GM13977 (cell line): ENCODE measurements at places on chromosomes 3 and 15.
A peak's percentile ranks its signal among the peaks of the same experiment; 100 is the strongest.

- DNase-seq = no peak
These were observed 72.5 kb upstream of the SLC6A11 start for GRCh38 chr3:10743366-10744097.

- peak; percentile 62 for DNase-seq
These were observed at the start of gene ZNF502 for GRCh38 chr3:44712455-44713075. Gene ZNF502, plus strand, starts transcription at chr3:44712660. Its CDS starts 7,602 bp downstream, at chr3:44720262.

DNA sequence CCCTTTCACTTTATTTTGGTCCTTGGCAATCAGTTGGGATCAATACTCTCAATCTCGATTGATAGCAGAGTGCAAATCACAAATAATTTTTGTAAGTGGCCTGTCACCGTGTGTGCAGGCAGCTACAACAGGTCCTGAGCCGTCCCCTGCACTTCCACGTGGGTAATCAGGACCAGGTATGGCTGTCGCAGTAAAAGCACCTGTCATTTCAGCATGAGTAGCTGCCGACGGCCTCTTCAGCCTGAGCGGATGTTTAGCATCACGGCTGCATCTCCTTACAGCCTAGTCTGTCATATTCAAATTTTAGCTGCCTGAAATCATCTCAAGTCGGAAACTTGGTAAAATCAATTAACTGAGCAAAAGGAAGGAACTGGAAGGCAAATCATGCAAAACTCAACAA is 53.0 kb upstream of the FOXP1 start:
- DNase-seq = no peak

DNA sequence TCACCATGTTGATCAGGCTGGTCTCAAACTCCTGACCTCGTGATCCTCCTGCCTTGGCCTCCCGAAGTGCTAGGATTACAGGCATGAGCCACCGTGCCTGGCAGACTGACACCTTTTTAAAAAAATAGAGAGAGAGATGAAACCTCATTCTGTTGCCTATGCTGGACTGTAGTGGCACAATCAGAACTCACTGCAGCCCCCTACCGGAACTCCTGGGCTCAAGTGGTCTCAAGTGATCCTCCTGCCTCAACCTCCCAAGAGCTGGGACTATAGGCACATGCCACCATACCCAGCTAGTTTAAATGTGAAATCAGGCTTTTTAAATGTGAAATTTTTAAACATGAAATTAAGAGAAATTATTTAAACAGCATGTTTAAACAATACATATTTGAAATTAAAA is 265.2 kb upstream of the UBE2E1 start:
- no peak for DNase-seq

DNA sequence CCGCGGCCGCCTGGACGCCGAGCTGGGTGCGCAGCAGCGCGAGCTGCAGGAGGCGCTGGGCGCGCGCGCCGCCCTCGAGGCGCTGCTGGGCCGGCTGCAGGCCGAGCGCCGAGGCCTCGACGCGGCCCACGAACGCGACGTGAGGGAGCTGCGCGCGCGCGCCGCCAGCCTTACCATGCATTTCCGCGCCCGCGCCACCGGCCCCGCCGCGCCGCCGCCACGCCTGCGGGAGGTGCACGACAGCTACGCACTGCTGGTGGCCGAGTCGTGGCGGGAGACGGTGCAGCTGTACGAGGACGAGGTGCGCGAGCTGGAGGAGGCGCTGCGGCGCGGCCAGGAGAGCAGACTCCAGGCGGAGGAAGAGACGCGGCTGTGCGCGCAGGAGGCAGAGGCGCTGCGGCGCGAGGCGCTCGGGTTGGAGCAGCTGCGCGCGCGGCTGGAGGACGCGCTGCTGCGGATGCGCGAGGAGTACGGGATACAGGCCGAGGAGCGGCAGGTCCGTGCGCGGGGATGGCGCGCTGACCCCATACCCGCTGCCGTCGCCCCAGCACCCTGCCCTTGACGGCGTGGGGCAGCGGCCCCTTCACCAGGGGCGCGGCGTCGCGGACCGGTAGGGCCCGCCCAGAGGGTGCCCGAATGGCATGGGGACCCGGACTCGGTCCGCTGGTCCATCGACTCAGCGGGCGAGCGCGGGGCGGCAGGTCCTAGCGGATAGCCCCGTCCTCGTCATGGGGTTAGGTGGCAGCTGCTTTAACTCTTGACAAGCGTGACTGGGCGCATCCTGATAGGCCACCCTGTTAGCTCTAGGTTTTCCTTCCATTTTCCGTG is 848 bp downstream of the SYNM start:
- DNase-seq = peak; percentile 74

DNA sequence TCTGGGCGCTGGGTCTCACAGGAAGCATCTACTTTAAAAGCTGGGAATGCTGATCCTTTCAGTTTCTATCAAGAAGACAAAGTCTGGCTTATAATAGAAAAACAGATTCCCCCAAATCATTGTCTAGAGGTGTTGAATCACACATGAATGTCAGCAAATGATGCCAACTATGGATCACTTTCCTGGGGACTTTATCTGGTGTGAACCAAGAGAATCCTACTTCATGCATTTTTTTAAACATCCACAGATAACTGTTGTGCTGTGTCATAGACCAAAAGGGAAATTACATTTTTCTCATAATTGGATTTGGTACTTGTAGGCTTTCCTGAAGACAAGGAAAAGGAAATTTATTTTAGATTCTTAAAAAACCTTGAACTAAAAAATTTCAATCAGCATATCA is 132.7 kb downstream of the CD47 start:
- no peak for DNase-seq

- DNase-seq = no peak
These were observed 72.1 kb downstream of the OCA2 start for GRCh38 chr15:28026764-28027713.

DNA sequence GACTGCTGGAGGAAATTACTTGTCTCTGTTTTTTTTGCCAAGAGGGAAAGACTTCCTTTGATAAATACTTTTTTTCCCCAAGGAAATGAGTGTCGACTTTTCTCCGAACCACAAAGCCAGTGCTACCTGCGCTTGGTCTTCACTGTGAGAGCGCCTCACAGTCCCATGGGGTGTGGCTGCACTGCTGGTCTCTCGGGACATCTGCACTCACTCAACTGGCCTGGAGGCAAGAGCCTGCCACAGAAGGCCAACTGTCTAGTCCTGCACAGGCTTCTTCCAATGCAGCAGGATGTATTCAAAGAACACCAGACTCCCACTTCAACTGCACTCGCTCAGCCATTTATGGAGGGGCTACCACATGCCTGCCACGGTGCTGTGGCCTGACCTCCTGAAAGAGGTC is 40.6 kb upstream of the CGNL1 start:
- DNase-seq = no peak

DNA sequence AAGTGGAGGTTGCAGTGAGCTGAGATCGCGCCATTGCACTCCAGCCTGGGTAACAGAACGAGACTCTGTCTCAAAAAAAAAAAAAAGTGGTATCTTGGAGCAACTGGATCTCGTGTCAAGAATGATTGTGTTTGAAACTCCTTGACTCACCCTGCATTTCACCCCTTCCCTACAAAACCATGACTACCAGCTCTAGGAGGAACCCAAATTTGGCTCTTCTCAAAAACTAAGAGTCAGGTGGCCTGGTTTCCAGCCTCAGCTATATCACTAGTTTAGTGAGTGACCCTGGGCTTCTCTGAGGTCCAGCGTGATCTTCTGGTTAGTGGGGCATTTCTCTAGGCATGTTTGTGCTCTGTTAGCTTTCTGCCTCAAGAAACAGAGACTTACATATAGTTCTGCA is 222.1 kb downstream of the FAM43A start:
- DNase-seq = no peak

DNA sequence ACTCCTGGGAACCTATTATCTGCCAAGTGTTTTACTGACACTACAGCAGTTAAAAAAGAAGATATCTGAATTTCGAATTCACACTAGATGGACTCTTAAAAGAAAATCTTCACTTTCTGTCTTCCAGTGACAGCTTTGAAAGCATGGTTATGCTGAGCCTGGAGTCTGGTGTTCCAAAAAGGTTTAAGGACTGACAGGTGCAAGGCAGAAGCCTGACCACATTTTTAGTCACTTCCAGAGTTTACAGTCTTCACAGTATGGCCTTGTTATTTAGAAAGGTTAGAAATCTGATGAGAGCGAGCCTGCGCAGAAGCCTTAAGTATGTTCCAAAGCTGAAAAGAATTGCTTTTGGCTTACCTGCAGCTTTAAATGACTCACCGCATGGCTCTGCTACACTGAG is 59.9 kb downstream of the ETV5 start:
- DNase-seq = no peak

GRCh38 chr3:27485866-27486265 is 1.7 kb upstream of the SLC4A7 start:
- no peak for DNase-seq

DNA sequence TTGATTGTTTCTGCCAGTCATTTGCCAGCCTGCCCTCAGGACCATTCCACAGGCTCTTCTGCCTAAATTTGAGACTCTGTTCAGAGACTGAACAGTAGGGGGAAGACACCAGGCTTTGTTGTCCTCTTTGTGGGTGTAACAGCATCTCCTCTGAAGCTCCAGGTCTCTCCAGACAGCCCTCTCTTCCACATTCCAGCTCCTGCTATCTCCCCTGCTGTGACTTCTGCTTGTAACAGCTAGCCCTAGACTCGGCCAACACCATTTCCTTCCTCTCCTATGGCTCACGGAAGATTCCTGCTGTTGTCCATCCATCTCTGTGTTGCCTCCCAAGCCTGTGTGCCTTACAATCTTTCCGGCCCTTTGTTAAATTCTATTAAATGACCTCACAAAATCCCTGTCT is 40.2 kb downstream of the SUCLG2 start:
- DNase-seq = no peak

- DNase-seq = no peak
These were observed 170.5 kb upstream of the LRIG1 start for GRCh38 chr3:66671291-66671690.

DNA sequence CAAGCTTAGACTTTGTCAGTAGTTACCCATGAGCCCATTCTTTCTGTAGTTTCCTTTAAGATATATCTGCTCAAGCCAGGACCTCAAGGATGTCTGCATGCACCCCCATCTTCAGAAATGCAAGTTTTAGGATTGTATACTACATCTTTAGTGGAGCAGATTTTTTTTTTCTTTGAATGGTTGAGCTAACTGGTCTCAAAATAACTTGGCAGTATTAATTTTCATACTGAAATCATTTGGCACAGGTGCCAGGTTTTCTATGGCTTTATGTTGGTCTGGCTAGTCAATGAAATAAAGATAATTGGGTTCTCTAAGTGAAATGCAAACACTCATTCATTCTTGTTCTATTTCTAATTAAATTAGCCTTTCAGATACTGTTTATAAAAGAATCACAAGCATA is 108.9 kb downstream of the ATG7 start:
- no peak for DNase-seq

DNA sequence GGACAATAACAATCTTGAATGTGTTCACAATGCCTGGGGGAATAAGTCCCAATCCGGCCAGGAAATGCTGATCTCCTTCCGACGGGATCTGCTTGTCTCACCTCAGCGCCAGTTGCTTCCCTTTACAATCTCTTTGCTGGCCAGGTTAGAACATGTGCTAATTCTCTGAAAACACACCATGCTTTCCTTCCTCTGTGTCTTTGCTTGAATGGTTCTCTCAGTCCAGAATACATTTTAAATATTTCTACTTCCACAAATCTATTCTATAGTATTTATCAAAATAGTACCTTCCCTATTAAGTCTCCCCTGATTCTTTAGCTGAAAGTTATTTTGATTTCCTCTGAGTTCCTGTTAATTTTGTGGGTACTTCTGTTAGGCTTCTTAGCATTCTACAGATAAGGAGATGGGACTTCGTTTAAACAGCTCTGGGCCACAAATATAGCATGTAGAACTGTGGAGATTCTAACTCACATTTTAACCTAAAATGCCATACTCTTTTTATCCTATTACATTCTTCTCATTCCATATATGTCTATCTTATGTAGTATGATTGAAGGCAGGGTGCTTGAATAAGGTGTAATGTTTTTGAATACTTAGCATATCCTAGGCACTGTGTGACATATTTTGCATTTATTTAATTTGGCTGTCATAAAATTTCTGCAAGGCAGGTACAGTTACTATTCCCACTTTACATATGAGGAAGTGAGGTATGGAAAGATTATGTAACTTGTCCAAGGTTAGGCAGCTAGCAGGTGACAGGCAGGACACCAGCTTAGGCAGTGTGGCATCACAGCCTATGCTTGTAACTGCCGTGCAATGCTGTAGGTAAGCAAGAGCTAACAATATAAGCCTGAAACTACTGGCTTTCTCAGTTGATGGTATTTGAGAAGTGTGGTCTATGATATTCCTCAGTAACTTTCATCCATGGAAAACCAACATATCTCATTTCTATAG is 299.8 kb downstream of the LPP start:
- no peak for DNase-seq

DNA sequence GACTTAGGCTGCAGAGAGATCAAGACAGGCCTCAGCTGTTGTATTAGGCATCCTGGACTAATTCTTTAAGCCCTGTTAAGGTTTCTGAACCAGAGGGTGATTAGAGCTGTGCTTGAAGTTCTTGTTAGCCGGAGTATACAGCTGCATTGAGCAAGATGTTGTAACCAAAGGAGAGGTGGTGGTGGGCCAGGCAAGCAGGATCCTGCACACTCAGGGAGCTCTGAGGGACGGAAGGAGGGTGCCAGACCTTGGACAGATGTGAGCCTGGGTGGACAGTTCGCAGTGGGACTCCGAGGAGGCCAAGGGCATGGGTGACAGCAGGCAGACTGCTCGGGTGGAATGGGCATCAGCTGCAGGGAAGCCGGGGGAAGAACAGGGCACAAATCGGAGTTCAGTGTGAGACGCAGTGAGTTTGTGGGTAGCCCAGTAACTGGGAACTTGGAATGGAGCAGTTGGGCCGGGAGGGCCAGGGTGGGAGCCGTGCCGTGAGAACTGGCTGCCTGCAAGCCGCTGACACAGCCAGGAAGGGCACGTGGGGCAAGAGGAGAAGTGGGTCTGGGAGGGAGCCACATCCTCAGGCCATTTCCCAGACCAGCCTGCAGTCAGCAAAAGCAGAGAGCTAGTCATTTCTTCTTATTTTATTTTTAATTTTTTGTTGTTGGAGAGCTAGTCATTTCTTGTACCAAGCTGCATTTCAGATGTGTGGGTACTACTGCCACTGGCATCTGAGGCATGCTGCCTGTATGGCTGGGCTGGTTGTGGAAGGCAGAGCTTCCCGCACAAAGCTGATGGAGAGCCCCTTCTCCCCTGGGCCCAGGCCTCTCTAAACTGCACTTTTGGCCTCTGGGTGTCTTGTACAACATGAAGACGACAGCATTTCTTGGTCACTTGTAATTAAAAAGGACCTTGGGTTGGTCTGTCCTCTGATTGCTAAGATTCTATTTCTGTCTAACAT is 61.0 kb downstream of the PGPEP1L start:
- no peak for DNase-seq

DNA sequence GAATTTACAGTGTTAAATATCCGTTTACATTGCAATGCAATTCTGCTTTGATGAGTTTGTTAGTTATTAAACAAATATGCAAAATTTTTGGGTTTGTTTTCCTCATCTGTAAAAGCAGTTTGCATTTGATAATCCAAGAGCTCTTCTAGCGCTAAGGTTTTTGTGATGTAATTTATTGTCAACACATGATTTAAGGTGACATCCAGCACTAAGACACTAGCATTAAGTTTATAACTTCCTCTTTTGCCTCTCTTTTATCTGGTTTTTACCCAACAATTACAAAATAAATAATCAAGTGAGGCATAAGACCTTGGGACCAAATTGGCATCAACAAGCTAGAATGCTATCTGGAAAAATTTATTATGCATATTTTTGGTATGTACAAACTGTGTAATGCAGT is 969 bp upstream of the DNAJC19 start:
- no peak for DNase-seq
